Esophagus squamous epithelium (tissue), 5 donors: ENCODE measurements at places on chromosomes 16 and 17.

- DNase-seq = no peak
Measured at GRCh38 chr16:28241924-28242323, 30.2 kb upstream of the XPO6 start.

GRCh38 chr17:48463526-48463925, 33.5 kb upstream of the SKAP1 start:
- no peak for DNase-seq

DNA sequence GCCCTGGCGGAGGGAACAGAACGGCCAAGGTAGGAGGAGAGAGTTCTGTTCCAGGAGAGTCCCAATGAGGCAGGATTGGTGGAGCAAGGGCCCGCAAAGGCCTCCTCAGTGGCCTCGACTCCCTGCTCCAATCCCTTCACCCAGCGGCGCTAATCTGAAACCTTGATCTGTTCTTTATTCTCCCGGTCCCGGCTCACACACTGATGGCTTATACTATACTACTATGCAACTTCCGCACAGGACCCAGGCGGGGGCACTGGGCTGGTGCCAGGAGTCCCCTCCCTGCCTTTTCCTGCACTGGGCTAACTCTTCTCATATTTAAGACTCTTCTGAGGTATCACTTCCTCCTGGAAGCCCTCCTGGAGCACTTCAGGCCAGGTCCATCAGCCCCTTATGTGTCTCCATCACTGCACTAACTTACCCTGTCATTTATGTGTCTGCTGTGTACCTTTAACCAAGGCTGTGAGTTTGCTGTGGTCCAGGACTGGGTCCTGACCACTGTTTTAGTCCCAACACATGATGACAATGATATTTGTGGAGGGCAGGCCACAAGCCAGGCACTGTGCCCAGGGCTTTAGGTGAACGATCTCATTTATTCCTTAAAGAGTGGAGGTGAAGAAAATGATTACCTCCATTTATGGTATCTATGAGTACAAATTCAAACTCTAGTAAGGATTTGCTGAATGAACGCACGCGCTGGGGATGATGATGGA, 6.8 kb downstream of the CCDC102A start:
- no peak for DNase-seq

- no peak for DNase-seq
Measured at GRCh38 chr17:28085766-28086165, 43.3 kb downstream of the NLK start.
